ENCODE measurements at places on chromosomes 16 and 17. TPM values are rescaled to one million over a fixed set of nuclear protein-coding genes. Genes with fewer than 3 reads are reported as not detected.

Gene NXPH3
- total RNA-seq = 4.7 TPM

DNA sequence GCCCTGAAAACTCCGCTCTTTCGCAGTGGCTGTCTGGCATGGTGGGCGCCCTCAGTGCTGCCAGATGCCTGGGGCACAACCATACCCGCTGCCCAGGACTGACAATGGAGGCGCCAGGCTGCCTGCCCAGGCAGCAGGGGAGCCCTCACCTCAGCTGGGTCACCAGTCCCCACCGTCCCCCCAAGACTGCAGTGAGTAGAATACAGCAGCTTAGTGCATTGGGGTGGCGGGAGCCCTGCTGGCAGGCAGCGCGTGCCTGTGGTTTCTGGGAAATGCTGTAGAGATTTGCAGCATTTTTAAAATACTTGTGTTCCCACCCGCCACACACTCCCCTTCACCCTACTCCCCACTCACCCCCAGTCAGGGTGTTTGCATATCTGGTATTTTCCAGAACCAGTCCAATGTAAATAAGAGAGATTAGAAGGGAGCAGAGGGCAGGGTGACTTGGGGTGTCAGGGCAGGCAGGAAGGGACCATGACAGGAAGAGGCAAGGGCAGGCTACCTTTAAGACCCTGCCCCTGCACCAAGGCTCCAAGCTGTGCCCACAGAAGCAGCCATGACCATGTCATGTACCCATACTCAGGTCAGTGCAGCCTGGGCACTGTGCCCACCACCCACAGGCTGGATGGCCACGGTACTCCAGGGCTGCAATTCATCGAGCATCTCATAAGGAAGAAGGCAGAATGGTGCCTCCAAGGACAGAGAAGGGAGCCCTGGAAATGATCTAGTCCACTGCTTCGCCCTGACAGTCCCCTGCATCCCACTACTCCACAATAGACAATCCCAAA lies 21.5 kb downstream of the MYO18A start:
- no peak for DNase-seq

Gene SLC2A4
- total RNA-seq = 0.30 TPM

DNA sequence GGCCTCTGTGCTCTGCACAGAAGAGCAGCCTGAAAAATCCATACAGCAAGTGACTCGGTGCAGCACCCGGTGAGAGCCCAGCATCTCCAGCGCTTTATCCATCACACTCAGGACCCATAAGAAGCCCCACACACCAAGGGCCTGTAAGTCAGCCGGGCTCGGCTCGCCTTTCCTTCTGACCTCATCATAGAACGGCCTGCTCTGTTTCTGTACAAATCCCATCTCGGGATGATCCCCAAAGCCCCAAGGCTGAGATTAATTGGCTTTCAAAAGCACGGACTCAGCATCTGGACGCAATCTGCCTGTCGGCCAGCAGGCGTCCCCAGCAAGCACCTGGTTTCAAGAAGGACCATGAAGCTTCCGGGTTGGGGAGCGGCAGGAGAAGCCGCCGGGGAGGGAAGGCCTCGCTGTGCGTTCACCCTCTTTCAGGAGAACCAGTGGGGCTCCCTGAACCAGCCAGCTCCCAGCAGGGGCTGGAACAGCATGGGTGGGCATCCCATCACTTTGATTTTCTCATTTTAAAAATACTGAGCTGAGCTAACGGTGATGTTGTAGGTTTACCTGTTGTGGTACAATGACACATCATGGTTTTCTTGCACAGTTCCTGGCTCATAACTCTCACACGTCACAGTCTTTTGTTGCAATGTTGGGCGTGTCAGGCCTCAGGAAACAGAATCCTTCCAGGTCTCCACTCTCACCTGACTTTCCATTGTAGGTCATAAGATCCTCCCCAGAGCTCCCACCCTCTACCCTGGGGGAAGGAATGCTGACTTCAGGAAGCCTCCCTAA lies 6.7 kb downstream of the CCDC57 start:
- no peak for DNase-seq

DNA sequence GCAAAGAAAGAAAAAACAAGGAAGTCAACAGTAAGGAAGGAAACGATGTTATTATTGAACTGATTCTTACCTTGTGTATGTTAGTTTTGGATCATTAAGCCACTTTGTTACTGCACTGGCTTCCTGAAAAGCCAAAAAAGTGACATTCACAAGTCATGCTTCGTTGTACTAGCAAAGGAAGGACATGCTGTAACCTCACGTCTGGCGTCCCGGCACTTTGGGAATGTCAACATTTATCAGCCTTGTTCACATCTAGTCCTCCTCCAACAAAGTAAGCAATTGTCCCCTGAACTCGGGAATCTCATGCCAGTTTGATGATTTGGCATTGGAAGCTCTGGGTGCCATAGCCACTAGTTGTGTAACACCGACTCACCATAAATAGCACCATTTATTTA lies 731 bp upstream of the MKS1 start:
- DNase-seq = no peak

Gene LCAT
- 43.1 TPM for total RNA-seq
